Endothelial cell (in vitro differentiated cells): ENCODE measurements at places on chromosomes 1 and 21.

DNA sequence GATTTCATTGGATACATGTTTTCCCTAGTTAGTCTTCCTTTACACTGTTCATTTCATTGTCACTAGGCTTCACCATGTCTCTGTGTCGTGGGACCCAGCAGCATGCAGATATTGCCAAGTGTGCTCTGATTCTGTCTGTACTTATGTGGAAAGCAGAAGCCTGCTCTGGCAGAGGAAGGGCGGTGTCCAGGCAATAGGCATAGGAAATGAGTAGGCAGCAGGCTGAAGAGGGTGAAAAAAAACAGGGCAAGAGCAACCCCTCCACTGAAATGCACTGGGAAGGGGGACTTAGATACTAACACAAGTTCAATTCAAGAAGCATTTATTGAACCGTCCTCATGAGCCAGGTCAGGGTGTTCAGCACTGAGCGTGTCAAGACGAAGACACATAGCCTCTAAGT is 85.2 kb upstream of the VAV3 start:
- DNase-seq, result no peak

- DNase-seq, result no peak
Measured at GRCh38 chr1:98500324-98500723, 161.2 kb upstream of the SNX7 start.

DNA sequence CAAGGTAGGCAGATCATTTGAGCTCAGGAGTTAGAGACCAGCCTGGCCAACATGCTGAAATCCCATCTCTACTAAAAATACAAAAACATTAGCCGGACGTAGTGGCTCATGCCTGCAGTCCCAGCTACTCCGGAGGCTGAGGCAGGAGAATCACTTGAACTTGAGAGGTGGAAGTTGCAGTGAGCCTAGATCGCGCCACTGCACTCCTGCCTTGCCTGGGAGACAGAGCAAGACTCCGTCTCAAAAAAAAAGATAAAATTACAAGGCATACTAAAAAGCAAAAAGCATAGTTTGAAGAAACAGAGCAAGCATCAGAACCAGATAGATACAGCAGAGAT is 61.2 kb upstream of the CDC42BPA start:
- DNase-seq, result no peak

GRCh38 chr1:202144402-202145067 is at the start of gene ARL8A:
Gene ARL8A, minus strand, starts transcription at chr1:202144737. Its CDS starts 165 bp downstream, at chr1:202144572.
- peak; percentile 58 for DNase-seq

- peak; percentile 49 for DNase-seq
Measured at GRCh38 chr1:155174324-155175280, 953 bp downstream of the TRIM46 start.
